NCI-H2081 (cell line): ENCODE measurements at places on chromosomes 11 and 22.

- no peak for DNase-seq
These were observed 45.5 kb downstream of the PKNOX2 start for GRCh38 chr11:125210066-125210465.

- DNase-seq = no peak
These were observed 9.9 kb downstream of the NAP1L4 start for GRCh38 chr11:2982214-2982613.

DNA sequence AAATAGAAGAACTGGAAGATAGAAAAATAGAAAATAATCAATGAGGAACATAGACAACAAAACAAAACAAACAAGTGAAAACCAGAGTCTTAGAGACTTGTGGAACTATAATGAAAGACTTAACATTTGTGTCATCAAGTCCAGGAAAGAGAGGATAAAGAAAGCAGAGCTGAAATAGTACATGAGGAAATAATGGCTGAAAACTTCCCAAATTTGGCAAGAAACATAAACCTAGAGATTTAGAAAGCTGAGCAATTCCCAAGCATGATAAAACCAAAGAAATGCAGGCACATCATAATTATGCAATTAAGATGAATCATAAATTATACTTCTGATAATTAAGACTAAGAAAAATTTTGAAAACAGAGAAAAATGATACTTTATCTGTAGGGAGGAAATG, 614.5 kb downstream of the ETS1 start:
- no peak for DNase-seq

GRCh38 chr11:101010899-101011298, 118.7 kb downstream of the PGR start:
- DNase-seq = no peak

DNA sequence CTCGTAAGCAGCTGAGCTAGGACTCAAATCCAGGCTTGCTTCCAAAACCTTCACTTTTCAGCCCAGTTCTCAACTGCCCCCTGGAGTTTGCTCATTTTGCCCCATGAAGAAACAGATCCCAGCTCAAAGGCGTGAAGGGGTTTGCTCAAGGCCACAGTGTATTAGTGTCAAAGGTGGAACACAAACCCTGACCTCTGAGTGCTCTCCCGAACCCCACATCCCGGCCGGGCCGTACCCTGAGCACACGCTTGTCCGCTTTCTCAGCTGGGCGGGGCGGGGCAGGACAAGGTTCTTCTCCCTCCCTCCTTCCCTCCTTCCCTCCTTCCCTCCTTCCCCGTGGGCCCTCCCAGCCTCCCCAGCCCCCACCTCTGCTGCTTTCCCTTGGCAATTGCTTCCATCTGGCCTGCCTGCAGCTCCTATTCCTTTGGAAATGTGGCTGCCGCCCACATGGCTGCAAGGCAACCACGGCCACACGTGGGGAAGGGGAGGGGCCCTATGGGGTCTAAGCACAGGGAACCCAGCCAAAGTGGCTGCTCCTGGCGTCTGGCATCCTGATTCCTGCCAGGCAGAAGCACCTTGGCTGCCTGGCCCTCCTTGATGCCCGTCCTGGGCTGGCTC, 4.1 kb downstream of the ST3GAL4 start:
- peak; percentile 42 for DNase-seq

- no peak for DNase-seq
These were observed 379.3 kb downstream of the OPCML start for GRCh38 chr11:133153031-133153430.

GRCh38 chr11:119744577-119744976, 15.6 kb upstream of the NECTIN1 start:
- DNase-seq = no peak

GRCh38 chr11:47004595-47005033, 68.1 kb downstream of the CSTPP1 start:
- peak; percentile 9 for DNase-seq

- DNase-seq = no peak
These were observed 381.6 kb upstream of the CADM1 start for GRCh38 chr11:115885535-115886421.

DNA sequence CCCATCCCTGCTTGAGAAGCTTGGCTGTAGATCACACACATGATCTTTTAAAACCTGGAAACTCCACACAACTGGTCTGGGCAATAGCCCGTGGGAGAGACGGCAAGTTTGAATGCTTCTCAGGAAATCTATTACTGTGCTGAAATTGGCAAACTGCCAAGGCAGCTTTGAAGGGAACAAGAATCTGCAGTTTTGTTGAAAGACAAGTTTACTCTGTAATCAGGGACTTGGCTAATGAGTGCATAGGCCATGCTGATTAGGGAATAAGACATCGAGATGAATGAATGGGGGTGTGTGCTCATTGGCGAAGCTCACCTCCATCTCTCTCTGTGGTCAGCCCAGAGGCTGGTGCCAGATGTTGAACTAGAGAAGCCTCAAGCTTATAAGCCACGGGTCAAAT, 218.8 kb downstream of the HIPK3 start:
- peak; percentile 13 for DNase-seq

DNA sequence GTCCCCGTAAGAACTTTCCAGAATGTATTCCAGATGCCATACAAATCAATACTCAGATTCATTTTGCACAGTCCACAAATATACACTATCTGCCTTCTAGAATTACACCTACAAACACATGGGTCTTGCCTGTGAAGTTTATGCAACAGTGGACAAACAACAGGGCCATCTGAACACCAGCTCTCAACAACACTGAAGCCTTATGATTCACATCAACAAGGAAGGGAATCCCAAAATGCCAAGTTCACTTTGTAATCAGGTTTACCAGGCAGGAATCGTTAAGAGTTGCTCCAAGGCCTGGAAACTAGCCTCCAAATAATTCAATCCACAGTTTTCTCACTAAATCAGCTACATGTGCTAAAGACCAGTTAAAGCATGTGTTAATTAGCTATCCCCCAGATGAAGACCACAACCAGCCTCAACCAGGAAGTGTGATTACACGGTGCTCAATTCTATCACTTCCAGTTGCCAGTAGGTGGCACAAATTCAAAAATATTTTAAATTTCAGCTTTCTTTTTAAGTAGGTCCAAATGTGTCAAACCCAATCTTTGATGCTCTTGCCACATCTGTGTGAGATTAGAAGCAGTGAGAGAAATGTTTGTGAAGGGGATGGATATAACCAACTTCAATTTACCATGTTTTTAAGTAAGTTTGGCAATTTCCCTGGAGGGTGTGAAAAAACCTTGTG, 139.1 kb upstream of the BDNF start:
- no peak for DNase-seq

DNA sequence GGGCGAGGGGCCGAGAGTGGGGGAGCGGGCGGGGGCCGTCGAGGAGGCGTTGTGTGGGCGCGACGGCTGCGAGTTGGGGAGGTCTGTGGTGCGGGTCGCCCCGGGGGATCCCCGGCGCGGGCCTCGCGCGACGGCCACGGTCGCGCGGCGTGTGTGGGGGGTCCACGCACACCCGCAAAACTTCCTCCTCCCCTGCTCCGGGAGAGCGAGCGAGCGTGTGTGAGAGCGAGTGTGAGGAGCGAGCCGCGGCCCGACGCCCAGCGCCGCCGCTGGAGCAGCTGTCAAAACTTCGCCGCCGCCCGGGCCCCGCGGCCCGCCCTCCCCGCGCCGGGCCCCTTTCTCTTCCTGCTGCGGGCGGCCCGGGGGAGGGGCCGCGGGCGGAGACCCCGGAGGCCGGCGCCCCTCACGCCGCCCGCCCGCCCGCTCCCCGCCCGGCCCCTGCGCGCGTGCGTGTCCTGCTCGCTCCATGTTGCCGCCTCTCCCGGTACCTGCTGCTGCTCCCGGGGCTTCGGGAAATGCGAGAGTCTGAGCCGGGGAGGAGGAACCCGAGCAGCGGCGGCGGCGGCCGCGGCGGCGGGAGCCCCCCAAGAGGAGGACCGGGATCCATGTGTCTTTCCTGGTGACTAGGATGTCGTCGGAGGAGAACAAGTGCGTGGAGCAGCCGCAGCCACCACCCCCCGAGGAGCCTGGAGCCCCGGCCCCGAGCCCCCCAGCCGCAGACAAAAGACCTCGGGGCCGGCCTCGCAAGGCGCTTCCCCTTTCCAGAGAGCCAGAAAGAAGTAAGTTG, 9.0 kb upstream of the CCT8L2 start:
- DNase-seq = no peak

DNA sequence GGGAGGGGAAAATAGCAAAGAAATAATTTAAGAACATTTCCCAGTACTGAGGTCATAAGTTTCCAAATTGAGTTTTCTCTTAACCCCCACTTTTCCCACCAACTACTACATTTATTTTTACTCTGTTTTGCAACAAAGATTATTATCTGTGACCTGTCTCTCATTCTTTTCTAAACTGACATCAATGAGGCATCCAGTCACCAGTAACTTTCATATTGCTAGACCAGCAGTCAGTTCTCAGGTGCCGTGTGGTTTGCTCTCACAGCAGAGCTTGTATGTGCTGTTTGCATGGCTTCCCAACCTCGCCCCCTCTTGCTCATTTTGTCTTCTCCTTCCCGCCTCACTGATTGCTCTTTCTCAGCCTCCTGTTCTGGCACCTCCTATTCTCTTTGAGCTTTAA, 1091.3 kb downstream of the TBC1D22A start:
- no peak for DNase-seq

- no peak for DNase-seq
These were observed 203.2 kb downstream of the CASP12 start for GRCh38 chr11:104695065-104695463.

- DNase-seq = no peak
These were observed 21.3 kb upstream of the PATZ1 start for GRCh38 chr22:31367426-31367825.

DNA sequence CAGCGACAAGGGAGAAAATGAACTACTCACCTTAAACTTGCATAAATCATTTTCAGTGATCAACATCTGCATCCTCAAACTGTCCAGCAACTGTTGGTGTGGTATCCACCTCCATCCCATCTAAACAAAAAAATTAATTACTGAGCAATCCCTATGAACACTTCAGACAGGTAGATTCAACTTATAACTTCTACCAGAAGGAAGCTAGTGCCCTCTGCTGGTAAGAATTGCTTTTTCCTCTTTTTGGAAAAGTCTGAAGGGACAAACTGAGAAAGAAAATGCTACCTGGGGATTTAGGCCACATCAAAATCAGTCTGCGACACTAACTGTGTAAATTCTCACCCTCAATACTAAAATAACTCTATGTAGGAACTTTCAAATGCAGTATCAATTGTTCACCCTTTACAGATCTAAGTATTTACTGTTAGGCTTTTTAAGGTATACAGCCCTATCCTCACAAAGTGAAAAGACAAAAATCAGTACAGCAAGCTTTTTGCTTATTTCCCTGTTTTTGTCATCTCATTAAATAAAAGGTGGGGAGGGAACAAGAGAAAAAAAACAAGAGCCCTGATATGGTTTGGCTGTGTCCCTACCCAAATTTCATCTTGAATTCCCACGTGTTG, 17.9 kb downstream of the CLNS1A start:
- DNase-seq = peak; percentile 55

- no peak for DNase-seq
These were observed 90.6 kb downstream of the CCDC83 start for GRCh38 chr11:85945788-85946187.

DNA sequence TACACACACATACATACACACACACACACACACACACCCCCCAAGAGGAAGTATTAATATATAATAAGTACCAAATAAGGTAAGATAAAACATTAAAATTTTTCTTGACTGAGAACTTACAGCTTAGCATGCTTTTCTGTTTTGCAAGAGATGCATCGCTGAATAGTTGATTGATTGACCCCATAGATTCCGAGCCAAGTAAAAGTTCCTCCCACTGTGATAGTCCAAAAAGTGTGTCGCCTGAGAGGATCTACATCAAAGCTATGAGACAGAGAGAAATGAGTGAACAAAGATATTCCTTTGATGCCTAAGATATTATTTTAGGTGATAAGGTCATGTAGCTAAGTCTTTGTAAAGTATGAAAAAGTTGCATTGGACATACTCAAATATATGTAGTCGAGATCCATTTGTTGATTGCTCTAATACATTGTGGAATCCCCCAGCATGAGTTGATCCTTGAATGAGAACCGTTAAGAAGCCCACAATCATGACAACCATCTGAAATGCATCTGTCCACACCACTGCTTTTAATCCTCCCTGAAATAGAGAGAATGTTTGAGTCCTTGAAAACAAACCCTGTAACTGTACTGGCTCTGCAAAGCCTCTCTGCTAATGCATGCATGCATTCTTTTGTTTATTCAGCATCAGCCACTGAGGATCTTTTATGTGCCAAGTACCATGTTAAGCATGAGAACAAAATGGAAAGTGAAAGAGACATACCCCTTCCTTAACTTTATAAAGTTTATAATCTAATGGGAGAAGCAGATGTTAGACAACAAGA, 18.3 kb downstream of the SLC5A12 start:
- no peak for DNase-seq

DNA sequence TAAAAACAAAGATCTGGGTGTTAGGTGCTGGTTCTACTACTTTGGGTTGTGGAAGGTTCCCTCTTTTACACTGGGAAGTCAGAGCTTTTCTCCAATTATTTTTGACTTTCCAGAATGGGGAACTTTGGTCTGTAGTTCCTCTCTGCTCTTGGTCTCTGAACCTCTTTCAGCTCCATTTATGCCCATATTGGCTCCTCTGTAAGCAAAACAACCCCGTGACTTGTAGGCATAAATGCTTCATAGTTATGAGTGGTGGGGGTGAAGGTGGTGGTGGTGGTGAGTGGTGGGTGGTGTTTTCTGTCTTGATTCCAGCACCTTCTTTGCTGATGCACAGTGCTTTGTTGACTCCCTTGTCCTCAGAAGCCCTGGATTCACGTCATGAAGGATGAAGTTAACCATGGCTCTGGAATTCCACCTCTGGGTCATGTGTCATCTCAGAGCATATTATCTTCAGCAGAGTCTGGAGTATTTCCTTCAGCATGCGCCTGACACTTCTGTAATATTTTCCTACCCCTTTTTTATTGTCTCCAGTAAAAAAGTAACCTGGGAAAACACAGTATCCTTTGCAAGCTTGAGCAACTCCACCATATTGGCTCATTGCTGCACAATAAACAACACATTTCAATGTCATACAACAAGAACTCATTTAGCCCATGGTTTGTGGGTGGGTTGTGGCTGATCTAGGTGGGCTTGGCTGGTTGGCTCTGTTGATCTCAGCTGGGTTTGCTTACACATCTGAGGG, 24.1 kb upstream of the GRK3 start:
- no peak for DNase-seq

- no peak for DNase-seq
These were observed 2.3 kb downstream of the ATM start for GRCh38 chr11:108224911-108225786.

- DNase-seq = no peak
These were observed 10.7 kb downstream of the IL2RB start for GRCh38 chr22:37138849-37139561.

GRCh38 chr11:94675239-94675638, 92.9 kb upstream of the AMOTL1 start:
- DNase-seq = peak; percentile 32

GRCh38 chr22:18063306-18063705, 14.5 kb upstream of the PEX26 start:
- no peak for DNase-seq

GRCh38 chr11:19237813-19238212, 2.9 kb downstream of the E2F8 start:
- no peak for DNase-seq

- no peak for DNase-seq
These were observed 64.6 kb upstream of the PTPRJ start for GRCh38 chr11:47915783-47916182.

GRCh38 chr11:62707277-62707861, at the start of the genes BSCL2 and GNG3:
Gene BSCL2 (minus strand): TSS chr11:62707424. CDS start chr11:62707195, 229 bp downstream.
Gene GNG3 (plus strand): TSS chr11:62707676. CDS start chr11:62708296, 620 bp downstream.
- DNase-seq = no peak
